ENCODE measurements at places on chromosomes 3 and 15.

DNA sequence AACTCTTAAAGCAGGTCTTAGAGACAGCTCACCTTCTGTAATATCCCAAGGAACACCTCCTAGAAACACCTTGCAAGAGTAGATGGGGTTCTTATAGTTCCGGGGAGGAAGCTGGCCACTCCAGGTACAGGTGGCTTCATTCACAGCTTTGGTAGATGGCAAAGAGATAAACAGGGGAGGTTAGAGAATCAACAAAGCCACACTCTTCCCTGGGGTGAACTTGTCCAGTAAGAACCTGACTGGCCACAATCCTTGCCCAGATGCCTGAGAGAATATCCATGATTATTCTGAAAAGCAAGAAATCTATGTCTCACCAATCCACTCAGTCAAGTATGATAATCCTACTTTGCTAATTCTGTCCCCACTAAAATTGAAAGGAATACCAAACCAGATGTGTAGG is 13.6 kb upstream of the RPS17 start:
- DNase-seq = no peak

DNA sequence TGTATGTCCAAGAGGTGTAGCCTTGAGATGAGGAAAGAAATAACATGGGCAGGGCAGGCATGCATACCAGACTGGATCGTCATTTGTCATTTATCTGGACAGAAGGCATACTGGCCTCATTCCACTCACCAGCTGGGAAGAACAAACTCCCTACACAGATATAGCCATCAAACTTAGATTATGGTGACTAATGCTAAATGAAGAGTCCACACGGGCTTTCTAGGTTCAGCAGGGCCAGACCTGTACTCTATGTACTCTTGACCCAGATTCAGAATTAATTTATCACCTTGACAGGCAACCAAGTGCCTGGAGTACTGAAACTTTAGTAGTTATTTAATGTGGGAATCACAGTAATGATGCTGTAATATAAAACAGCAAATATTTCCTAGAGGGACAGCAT is 164.3 kb upstream of the IL12A start:
- DNase-seq = no peak

GRCh38 chr15:66097151-66098021 is 156.2 kb downstream of the MEGF11 start:
- no peak for DNase-seq

- no peak for DNase-seq
Measured at GRCh38 chr3:81718311-81718710, 43.1 kb downstream of the GBE1 start.

- no peak for DNase-seq
Measured at GRCh38 chr3:161212906-161213305, 8.2 kb upstream of the NMD3 start.

DNA sequence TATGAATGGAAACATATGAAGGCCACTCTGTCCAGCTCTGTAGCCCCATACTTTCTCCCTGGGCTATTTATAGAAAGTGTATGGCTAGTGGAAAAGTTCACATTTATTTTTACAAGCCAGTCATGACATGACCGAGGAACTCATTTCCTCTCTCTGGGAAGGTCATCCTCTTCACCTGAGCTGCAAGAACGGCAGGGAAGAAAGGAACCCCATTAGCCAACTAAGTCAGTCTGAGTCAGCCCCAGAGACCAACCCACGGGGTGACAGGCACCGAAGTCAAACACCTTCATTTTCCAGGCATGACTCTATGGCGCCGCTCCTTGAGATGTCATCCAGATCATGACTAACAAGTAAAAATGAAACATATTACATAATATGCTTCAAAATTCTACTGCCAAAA is 4.8 kb downstream of the PAQR9 start:
- no peak for DNase-seq

Data from CD8-positive, alpha-beta memory T cell (primary cell).